ENCODE measurements at places on chromosomes 13 and 19.
A peak's percentile ranks its signal among the peaks of the same experiment; 100 is the strongest.

GRCh38 chr19:19345970-19346369, 25.3 kb downstream of the MAU2 start:
- no peak for DNase-seq

GRCh38 chr19:10339380-10339960, at the start of gene ICAM3:
ICAM3 (minus strand) TSS chr19:10339624; CDS start chr19:10339614, 10 bp downstream.
- no peak for DNase-seq

DNA sequence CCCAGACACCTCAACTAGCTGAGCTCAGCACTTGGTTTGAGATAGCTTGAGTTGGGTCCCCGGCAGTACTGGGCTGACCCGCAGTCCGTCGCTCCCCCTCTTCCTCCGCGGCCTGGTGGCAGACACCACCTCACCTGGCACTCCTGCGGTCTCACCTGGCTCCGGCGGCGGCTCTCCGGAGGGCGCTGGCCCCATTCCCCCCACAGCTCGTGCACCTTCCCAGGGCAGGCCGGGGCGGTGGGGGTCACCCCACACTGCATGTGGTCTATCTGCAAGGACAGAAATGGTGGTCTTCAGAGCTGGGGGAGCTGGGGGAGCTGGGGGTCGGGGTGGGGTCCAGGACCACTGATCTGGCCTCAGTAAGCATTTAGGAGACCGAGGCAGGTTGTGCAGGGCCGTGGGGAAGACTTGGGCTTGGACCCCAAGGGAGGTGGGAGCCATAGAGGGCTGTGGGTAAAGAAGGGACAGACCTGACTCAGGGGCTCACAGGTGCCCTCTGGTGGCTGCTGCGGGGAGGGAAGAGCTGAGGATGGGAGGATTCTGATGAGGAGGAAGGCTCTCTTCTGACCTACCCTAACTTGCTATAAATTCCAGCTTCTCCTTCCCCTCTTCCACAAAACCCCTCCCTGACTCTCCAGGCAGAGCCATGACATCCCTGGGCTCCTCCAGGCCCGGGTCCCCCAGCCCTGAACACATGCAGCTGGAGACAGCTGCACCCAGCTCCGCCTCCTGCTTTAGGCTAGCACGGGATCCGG, 6.7 kb upstream of the PLIN4 start:
- DNase-seq, result no peak

- DNase-seq, result no peak
Observed at GRCh38 chr13:110699148-110700145, 6.5 kb downstream of the CARS2 start.

DNA sequence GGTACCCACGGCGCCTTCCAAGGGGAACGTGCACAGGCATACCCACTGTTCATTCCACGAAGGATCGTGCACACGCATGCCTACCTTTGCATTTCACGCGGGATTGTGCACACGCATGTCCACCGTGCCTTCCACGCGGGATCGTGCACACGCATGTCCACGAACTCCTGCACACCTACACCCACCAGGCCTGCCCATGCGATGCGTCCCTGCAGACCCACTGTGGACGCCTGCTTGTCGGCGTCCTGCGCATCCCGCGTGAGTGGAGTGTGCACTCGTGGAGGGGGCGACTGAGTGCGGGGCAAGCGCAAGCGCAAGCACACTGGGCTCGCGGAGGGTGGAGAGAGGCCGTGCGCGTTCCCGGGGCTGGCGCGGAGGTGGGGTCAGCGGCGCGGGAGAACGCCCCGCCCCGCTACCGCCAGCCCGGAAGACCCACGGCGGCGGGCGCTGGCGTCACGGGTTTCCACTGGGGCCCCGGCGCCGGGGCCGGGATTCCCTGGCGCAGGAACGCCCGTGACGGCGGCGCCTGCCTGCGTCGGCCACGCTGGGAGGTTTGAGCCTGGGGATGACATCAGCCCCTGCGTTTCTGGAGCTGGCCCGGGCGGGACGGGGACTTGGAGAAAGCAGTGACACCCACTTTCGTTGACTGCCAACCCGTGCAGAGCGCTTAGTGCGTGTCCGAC, 18.7 kb downstream of the GADD45B start:
- DNase-seq, result no peak

- DNase-seq, result no peak
Observed at GRCh38 chr19:35436477-35437405, 11.3 kb upstream of the FFAR2 start.

DNA sequence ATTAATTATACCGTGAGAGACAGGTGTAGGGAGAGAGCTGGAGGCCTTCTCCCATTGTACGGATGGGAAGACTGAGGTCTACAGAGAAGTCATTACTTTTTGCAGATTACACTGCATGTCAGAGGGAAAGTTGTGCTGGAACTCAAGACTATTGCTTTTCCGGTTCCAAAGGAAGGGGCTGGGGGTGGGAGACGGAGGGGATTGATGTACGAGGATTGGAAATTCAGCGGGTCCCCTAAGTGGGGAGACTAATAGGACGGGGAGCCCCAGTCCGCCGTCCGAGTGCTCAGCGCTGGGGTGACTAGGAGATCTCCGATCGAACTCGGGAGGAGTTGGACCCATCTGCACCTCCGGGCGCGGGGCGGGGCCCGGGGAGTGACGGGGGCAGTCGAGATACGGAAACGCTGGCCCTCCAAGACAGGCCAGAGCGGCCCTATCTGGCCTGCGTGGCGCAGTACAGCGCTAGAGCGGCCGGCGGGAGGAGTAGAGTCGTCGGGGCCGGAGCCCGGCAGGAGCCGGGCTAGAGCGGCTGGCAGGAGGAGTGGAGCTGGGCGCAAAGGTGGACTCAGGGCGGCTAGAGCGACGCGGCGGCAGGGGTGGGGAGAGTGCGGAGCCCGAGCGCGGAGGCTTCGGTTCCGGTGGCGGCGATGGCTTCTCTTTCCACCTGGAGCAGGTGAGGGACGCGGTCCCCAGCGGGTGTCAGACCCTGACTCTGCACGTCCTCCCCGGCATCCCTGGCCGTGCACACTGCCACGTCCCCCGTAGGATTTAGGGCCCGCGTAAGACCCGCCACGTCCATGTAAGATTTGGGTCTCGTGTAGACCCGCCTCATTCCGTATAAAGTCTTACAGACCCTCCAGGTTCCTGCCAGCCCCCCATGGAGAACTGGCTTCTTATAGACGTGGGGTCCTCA, 1.1 kb downstream of the ARHGEF1 start:
- peak; percentile 93 for DNase-seq

DNA sequence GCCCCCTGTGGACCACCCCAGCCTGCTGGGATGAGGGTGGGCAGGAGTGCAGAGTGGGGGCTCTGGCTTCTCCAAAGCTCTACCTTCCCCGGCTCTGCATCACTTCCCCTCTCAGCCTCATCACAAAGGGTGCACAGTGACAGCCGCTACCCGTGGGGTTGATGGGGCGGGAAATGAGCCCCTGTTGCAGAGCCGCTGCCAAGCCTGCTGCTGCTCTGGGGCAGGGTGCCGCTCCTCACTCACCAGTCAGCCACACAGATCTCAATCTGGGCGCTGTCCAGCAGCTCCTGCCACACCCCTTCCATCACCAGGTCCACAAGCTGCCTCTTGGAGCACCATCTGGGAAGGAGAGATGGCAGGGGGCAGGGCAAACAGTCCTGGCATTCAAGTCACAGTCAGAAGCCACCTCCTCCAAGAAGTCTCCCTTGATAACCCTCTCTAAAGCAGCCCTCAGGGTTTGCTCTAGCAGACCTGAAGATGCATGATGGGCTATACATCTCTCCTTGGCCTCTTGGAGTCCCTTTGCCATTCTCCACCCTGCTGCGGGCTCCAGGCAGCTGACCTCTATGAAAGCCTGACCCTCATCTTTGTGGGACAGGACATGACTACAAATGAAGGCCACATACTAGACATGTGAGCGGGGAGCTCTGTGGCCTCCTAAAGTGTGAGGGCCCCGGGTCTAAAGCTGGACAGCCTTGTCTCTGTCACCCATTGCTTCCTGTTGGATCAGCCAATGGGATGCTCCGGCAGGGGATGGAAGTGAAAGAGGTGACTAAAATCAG, 15.7 kb downstream of the MRPS12 start:
- no peak for DNase-seq

- DNase-seq, result no peak
Observed at GRCh38 chr19:58581227-58582141, 8.3 kb upstream of the MZF1 start.

DNA sequence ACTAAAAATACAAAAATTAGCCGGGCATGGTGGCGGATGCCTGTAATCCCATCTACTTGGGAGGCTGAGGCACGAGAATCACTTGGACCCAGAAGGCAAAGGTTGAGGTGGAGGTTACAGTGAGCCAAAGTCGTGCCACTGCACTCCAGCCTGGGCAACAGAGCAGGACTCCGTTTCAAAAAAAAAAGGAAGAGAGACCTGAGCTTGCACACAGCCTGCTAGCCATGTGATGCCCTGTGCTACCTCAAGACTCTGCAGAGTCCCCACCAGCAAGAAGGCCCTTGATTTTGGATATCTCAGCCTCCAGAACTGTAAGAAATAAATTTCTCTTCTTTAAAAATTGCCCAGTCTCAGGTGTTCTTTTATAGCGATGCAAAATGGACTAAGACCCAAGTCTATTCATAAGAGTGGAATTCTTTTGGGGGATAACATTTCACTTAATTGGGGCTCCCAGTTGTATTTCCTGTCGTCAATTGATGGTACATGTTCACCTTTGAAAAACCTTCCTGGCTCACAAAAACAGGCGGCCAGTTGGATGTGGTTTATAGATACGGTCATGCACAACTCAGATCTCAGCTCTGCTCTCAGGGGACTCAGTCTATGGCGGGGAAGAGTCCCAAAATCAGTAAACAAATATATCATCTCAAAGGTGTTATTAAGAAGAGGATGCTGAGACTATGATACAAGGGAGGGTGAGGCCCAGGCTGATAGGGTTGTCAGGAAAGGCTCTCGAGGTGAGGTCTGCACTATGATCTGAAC, 2.4 kb upstream of the CHERP start:
- DNase-seq, result no peak

- DNase-seq, result no peak
Observed at GRCh38 chr13:84543962-84544361, 661.7 kb upstream of the SLITRK1 start.

DNA sequence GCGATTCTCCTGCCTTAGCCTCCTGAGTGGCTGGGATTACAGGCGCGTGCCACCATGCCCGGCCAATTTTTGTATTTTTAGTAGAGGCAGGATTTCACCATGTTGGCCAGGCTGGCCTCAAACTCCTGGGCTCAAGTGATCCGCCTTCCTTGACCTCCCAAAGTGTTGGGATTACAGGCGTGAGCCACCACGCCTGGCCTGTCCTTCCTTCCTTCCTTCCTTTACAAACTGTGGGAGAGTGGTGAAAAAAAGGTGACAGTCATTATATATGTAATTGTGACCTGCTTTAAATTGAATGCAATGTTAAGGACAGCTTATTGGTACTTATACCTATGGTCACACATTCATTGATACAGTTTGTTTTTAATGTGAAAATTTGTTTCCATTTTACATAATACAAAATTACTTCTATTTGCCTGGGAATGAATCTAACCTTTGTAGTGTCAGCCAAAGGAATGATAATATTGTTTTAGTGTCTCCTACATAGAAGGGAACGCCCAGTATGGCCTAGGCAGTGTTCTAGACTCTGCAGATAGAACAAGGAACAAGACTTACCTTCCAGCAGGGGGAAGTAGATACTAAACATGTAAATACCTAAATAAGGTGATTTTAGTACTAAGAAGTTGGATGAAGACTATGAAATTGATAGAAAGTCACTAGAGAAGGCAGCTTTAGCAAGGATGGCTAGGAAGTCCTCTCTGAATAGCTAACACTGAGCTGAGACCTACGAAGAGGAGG, 146.3 kb downstream of the GGACT start:
- no peak for DNase-seq

GRCh38 chr13:41188584-41188983, 5.8 kb downstream of the KBTBD7 start:
- no peak for DNase-seq

DNA sequence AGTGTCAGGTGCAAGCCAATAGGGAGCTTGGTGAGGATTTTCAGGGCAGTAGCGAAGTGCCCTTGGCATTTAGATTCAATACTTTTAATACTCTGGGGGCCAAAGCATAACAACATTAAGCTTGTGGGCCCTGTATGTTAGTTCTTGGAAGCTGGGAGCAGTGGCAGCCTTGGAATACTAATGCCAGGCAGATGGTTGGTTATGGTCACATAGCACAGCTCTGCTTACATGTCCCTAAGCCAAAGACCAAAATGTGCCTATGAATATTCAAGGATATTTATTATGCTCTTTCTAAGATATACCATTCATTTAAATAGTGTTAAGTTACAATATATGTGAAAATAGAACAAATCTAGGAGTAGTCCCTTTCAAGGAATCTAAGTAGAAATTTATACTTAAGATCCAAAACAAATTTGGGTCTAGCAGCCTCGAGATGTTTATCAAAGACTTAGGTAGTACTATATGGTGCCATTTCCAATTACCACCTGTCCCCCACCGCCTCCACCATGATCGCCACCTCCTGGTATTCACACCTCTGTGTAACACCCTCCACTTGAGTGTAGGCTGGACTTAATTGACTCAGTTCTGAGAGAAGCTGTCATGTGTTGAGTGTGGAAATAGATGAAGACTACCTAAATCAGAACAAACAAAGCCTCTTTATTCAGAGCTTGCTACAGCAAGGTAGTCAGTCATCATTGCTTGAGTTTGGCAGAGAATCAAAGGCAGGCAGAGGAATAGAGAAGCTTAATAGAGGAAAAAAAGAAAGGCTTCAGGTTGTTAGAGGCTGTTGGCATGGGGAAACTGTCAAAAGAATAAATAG, 261.0 kb downstream of the GPC5 start:
- DNase-seq, result no peak

DNA sequence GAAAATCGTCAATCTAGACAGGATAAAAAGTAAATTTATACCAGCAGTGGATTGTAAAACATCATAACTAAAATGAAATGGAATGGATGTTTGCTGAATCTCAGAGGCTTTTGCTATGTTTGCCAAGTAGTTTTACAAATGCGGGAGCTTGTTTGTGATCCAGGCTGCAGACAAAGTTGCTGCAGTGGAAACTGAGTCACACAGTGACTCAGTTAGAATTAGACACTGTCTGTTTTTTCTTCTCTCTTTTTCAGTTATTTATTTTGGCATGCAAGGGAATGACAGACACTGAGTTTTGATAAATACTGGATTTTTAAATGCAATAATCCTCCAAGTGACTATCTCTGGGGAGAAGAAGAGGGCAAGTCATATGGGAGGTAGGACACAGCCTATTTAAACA, 4.6 kb upstream of the PNMA8A start:
- DNase-seq, result no peak

- no peak for DNase-seq
Observed at GRCh38 chr19:2289714-2290435, 7.9 kb upstream of the PEAK3 start.

- no peak for DNase-seq
Observed at GRCh38 chr19:48530066-48530720, 18.6 kb upstream of the LMTK3 start.

Measured in NCI-H2107 (cell line).